ENCODE measurements at places on chromosomes 12 and 14.

DNA sequence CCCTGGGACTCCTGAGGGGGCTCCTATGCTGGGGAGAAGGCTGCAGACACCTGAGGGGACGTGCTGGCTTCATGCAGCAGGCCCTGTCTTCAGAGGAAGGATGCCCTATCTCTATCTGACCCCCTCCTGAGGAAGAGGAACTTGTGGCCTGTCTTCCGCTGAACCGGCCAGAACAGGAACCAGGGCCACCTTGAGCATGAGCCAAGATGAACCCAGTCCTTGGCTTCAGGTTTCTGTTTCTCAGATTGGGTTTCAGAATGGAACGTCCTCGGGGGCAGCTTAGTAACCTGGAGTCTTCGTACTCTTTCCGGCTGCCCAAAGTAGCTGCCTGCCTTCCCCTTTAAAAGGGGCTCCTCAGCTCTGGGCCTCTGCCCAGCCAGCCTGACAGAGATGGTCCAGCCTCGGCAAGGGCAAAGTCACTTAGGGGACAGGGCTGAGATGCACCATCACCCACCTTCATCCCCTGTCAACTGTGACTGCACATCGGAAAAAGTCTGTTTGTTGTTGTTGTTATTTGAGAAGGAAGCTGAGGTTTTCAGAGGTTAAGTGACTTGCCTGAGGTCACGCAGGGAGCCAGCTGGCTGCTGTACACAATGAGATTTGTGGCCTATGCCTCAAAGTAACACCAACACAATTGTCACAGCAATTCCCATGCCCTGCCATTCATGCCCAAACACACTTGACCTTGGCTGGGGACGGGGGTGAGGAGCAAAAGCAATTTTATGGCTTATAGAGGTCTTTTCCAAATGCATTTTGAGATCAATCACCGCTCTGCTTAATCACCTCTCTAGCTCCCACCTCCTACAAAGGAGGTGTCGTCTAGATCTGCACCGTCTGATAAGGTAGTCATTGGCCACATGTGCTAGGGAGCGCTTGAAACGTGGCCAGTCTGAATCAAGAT is 13.4 kb downstream of the ASB2 start:
- peak; percentile 49 for DNase-seq

DNA sequence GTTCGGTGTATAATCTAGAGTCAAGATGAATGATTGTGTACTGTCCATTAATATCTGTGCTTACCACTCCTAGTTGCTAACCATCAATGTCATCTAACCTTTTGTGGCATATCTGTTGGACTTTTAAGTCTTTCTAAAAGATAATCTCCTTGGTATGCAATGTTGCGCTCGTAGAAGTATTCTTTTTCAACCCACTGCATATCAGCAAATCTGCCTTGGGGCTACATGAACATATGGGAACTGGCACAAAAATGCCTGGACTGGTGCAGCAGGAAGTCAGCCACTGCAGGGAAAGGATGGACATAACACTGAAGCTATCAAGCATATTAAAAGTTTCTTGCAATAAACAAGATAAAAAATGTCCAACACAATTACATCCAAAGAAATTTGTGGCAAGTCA is 124.3 kb upstream of the SLC38A4 start:
- DNase-seq = no peak

- no peak for DNase-seq
These were observed 84.0 kb downstream of the PELI2 start for GRCh38 chr14:56202256-56202655.

GRCh38 chr12:54572881-54573280 is 15.6 kb downstream of the PPP1R1A start:
- DNase-seq = no peak

DNA sequence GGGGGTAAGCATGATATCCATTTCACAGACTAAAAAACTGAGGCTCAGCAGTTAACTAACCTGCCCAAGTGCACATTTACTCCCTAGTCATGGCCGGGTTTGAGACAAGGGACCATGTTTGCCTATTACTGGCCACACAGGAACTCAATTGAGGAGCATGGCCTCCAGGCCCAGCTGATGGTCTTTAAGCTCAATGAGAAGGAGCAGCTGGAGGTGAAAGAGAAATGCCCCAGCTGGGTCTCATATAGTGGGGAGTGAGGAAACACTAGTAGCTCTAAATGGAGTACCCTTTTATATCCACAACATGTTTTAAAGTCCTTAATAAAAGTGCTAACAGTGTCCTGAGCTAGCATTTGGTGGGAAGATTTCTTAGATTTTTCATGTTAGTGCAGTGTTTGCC is 1.6 kb downstream of the TDP1 start:
- no peak for DNase-seq

DNA sequence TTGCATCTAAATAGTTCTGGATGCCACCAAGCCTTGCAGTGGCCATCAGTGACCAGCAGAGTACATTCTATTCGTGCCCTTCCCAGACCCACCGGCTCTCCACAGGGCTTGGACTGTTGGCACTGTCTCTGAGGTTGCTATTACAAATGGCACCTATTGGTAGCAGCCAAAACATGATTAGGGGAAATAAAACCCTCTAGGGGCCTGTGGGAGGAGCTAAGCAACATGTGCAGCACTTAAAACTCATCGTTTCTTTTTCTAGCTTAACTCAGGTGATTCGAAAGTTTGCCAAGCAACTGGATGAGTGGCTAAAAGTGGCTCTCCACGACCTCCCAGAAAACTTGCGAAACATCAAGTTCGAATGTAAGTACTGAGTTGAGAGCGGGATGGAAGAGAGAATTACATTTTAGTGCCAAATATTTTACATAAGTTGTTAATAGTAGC is 65.4 kb upstream of the RIC8B start:
- DNase-seq = no peak

- DNase-seq = no peak
These were observed 219.4 kb upstream of the CPNE8 start for GRCh38 chr12:39124768-39125167.

- DNase-seq = no peak
These were observed 77.0 kb downstream of the RBM19 start for GRCh38 chr12:113889076-113889475.

- DNase-seq = no peak
These were observed 39.0 kb downstream of the SLC38A4 start for GRCh38 chr12:46786774-46787173.

GRCh38 chr12:124622331-124622730 is 54.9 kb upstream of the NCOR2 start:
- DNase-seq = no peak

GRCh38 chr12:20368114-20368650 is at the start of gene PDE3A:
TSS of gene PDE3A (plus strand) at chr12:20368537. CDS start at chr12:20369285, 748 bp downstream.
- no peak for DNase-seq

DNA sequence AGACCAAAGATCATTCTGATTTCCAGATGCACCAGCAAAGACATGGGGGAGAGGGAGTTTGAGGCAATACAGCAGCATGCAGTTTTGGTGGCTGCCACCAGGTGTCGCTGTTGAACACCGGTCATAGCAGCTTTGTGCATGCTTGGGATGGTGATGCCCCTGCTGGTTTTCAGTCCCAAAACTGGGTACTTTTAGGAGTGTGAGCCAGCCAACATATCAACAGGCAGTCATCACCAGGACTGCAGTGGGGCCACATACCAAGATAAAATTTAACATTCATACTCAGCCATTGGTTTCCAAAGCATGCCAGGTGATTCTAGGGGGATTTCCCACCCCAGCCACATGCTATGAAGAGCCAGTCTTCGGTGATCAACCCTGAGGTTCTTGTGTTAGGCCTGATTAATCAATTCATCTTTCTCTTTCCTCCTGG is 64.2 kb downstream of the PHETA1 start:
- DNase-seq = peak; percentile 66

All from activated naive CD8-positive, alpha-beta T cell treated with anti-CD3 and anti-CD28 coated beads, Interleukin-2, amount 50 U/mL, for 24 hours (primary cell).